ENCODE measurements at places on chromosomes 13 and 19.

DNA sequence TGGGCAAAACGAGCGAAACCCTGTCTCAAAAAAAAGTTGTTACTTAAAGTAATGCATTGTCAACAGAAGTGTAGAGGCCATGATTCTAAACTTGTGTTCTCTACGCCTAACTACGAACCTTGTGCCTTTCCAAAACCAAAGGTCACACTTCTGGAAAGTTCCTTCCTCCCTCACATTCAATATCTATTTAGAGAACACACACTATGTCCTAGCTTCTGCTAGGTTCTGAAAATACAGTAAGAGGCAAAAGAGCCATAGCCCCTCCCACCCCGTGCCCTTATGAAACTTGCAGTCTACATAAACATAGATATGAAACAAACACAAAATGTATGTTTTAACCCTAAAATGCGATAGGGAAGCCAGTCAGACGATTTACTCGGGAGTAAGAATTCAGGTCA lies 36.4 kb downstream of the RNF6 start:
- no peak for DNase-seq

GRCh38 chr19:51503286-51503817 lies 1.8 kb upstream of the SIGLEC12 start:
- DNase-seq = no peak

DNA sequence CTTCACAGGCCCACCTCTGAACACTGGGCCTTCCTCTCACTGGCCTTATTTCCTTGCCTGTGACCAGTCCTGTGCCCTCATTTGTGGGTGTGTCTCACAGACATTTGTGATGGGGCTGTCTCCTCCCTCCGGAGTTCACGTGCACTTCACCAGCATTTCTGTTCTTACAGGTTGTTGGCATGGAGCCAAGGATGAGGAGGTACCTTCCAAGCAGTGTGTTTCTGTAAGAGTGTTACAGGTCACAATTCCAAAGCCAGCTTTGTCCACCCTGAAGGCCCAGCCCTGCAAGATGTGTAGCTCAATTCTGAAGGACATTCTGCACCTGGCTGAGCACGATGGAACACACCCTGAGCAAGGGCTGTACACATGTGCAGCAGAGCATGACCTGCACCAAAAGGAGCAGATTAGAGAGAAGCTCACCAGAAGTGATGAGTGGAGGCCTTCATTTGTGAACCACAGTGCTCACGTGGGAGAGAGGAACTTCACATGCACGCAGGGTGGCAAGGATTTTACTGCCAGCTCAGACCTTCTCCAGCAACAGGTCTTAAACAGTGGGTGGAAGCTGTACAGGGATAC lies 8.1 kb downstream of the ZNF749 start:
- no peak for DNase-seq

DNA sequence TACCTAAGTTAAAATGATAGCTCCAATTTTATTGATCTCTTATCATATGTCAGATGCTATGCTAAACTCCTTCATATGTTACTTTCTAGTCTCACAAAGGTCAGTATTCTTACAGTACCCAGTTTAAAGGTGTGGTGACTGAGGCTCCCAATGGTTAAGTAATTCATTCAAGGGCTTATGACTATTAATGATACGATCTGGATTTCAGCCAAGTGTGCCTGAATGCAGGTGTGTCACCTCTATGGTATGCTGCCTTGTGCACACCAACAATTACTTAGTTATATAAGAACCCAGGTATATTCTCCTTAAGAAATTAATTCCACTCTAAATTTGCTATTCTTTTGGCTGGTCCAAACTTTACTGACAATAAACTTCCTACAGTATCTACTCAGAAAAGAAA lies 84.6 kb upstream of the TRPC4 start:
- DNase-seq = no peak
